Heart right ventricle (tissue), 16 donors: ENCODE measurements at places on chromosomes 11 and 22. TPM values are rescaled to one million over a fixed set of nuclear protein-coding genes. Genes with fewer than 3 reads are reported as not detected.

SYT8 gene
- not detected for total RNA-seq

- H3K36me3 ChIP-seq: no peaks in the 10 kb centered on the region
- no peak overlapping the region for H3K27ac ChIP-seq
- no peak overlapping the region for H3K4me3 ChIP-seq
- no peaks in the 10 kb centered on the region for H3K27me3 ChIP-seq
Measured at GRCh38 chr22:33588860-33589259, 331.4 kb downstream of the LARGE1 start.

GRCh38 chr22:20088263-20088648, 8.2 kb downstream of the DGCR8 start:
- H3K36me3 ChIP-seq: peaks cover 82% of the 10 kb centered on the region
- peaks cover 17% of the 10 kb centered on the region for H3K4me1 ChIP-seq
- no peaks in the 10 kb centered on the region for H3K27me3 ChIP-seq
- no peak for DNase-seq

DNA sequence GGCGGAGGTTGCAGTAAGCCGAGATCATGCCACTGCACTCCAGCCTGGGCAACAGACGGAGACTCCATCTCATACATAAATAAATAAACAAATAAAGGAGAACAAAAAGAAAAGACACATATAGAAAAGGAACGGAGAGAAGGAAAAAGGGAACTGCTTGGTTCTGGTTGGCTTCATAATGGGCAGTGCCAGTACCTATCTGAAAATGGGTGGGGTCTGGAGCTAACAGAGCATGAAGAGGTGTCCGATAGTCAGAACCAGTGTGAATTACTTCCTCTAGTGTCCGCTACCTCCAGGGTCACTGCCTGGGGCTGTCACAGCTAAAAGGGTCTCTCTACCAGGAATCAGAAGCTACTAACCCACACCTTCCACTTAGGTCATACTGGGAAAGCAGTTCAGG, 27.2 kb upstream of the TTC28 start:
- DNase-seq: no peak
- peaks cover 10% of the 10 kb centered on the region for H3K36me3 ChIP-seq
- no peaks in the 10 kb centered on the region for H3K27me3 ChIP-seq
- peaks cover 24% of the 10 kb centered on the region for H3K4me1 ChIP-seq
- no peak overlapping the region for H3K27ac ChIP-seq

GRCh38 chr11:62614275-62614674, 1.2 kb downstream of the ROM1 start:
- H3K36me3 ChIP-seq: no peaks in the 10 kb centered on the region
- H3K27ac ChIP-seq: no peak overlapping the region
- DNase-seq: no peak
- H3K4me3 ChIP-seq: no peak overlapping the region
